Neural progenitor cell (in vitro differentiated cells): ENCODE measurements at places on chromosomes 1 and 21. TPM values are rescaled to one million over a fixed set of nuclear protein-coding genes. Genes with fewer than 3 reads are reported as not detected.

DNA sequence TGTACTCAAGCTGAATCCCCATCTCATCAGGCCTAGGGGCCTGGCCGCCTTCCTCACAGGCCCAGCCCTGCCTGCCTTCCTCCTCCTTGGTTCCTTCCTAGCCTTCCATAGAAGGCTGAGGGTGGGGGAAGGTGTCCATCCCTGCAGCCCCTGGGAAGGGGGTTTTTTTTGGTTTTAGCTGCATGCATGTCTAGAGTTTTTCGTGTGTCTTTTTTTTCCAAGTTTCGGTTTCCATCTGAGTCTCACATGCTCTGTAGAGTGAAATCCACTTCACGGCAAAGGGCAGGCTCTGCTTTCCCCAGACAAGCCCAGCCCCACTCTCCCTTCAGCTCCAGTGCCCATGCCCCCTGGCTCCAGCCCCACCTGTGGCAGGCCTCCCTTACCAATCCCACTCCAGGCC lies 32.1 kb downstream of the GRHL3 start:
- H3K27me3 ChIP-seq: no peaks in the 10 kb centered on the region
- no peak overlapping the region for H3K4me3 ChIP-seq
- H3K27ac ChIP-seq: no peak overlapping the region
- H3K36me3 ChIP-seq: no peaks in the 10 kb centered on the region
- H3K4me1 ChIP-seq: peaks cover 15% of the 10 kb centered on the region

DNA sequence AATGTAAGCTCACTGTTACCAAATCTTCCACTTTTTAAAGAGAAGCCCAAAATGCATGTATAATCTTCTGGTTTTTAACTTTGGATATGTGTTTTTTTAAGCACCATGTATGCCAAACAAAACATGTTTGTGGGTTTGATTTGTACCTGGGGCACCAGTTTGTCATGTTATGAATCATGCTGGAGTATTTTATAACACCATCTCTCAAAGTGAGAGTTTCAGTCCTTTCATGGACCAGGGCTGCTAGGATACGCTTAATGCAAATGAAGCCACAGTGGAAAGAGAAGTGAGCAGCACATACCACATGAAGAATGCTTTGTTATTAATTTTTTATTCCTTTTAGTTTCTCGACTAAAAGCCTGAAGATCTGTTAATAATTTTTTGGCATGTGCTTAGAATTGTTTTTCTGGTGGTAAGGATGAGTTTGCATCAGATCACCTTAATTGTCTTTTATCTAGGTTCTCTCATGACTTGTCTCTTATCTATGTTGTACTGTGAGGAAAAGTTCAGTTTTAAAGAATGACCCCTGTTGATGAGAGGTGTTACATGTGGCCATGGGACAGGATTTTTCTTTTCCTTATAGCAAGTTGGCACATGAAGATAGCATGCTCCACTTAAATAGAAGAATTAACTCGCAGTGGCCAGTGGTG lies 2.0 kb upstream of the RABGAP1L start:
- no peaks in the 10 kb centered on the region for H3K36me3 ChIP-seq

- no peaks in the 10 kb centered on the region for H3K36me3 ChIP-seq
- no peaks in the 10 kb centered on the region for H3K27me3 ChIP-seq
- H3K27ac ChIP-seq: no peak overlapping the region
- H3K4me3 ChIP-seq: no peak overlapping the region
- H3K4me1 ChIP-seq: peaks cover 65% of the 10 kb centered on the region
Measured at GRCh38 chr1:162217706-162218105, 148.2 kb downstream of the NOS1AP start.

DNA sequence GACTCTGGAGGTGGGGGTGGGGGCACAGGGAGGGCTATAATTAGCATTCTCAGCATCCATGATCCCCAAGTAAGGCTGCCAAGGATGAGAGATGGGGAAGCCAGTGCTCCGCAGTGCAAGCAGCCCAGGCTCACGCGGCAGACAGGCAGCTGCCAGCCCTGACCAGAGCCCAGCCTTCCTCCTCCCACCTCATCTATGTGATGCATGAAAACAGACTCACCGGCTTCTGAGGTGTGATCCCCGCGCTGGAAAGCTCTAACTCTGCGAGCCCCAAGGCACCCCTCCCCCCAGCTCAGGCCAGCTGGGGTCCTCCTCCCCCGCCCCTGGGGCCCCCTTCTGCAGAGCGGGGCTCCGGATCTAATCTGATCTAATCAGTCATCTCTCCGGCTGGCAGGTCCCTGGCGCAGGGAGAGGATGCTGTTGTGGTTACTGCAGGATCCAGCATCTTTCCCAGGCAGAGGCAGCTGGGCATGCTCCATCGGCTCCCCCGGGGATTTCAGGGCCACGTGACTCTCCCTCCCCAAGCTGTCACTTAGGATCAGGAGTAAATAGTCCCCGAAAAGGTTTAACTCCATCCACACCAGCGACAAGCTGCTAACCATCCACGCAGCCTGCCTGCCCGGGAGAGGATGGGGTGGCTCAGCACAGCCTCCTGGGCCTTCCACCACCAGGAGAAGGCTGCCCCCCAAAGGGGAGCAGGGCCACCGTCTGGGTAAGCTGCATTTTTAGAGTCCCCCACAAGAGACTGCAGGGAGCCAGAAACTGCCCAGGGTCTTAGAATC lies at the start of gene PLEKHA6:
PLEKHA6 (minus strand) TSS at position 456 of the 782 bp plus-strand sequence. CDS start 86,202 bp downstream, outside the sequence.
- no peak within 1 kb of the TSS for H3K27ac ChIP-seq
- DNase-seq: peak; percentile 71
- H3K27me3 ChIP-seq: peaks cover 24% of the 10 kb centered on the region
- peaks cover 31% of the 10 kb centered on the region for H3K4me1 ChIP-seq

Gene NDUFS2
- 105 and 107 TPM in 2 replicates for total RNA-seq

Gene OBSCN
- 5.1 and 14.9 TPM in 2 replicates for total RNA-seq

DNA sequence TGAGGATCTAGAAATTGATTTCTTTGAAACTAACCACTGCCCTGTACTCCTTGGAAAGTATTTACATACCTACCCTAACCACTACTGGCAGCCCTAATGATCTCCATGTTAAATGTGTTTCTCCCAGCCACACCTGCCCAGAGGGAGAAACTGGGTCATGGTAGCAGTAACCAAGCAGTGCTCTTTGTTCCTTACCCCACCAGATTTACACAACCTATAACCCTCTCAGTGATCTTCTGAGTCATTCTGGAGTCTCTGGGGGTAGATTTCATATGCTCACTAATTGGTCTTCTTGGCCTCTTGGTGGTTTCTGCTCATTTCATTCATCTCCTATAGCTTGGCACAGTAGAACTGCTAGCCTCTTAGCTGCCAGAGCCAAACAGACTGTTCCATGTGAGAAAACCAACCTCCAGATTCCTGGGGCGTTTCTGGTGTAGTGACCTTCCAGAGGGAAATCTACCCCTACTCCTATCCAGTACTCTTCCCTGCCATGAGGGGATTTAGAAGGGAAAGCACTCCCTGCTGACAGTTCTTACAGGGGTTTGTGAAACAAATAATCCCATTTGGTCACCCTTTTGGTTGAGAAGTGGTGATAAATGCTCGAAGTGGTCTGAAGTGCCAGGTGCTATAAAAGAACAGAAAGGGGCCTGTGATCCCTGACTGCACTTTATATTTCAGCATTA lies 36.2 kb upstream of the LRIG2 start:
- H3K27ac ChIP-seq: no peak overlapping the region
- peaks cover 24% of the 10 kb centered on the region for H3K4me1 ChIP-seq

GRCh38 chr1:3066250-3066711 lies 2.7 kb upstream of the PRDM16 start:
- peak; percentile 68 for DNase-seq
- H3K4me1 ChIP-seq: peaks cover 46% of the 10 kb centered on the region
- H3K27ac ChIP-seq: no peak overlapping the region
- peaks cover 96% of the 10 kb centered on the region for H3K27me3 ChIP-seq

- H3K4me3 ChIP-seq: no peak overlapping the region
- DNase-seq: no peak
- no peaks in the 10 kb centered on the region for H3K27me3 ChIP-seq
Measured at GRCh38 chr21:37737996-37738395, 178.3 kb downstream of the KCNJ6 start.

Gene CFHR4
- total RNA-seq: not detected in 2 replicates

GRCh38 chr1:26102526-26102925 lies 9.1 kb upstream of the PDIK1L start:
- no peak overlapping the region for H3K4me3 ChIP-seq
- H3K4me1 ChIP-seq: no peaks in the 10 kb centered on the region
- H3K27ac ChIP-seq: no peak overlapping the region
- no peaks in the 10 kb centered on the region for H3K27me3 ChIP-seq
- no peak for DNase-seq

DNA sequence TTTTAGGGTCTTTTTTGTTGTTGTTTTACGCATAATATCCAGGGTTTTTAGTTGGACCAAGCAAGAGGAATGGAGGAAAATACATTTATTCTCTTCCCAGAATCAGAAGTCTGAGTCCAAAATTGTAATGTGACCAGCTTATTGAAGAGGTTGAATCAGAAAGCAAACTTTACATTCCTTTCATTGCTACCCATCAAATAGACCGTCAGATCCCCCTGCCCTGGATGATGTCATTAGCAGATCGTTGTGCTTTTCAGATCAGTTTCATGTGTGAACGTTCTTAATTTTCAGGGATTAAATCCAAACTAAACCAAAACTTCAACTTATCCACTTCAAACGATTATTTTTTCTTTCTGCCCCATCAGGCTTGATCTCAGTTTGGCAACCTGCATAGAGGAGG lies 85.7 kb upstream of the NGF start:
- H3K36me3 ChIP-seq: no peaks in the 10 kb centered on the region
- no peaks in the 10 kb centered on the region for H3K27me3 ChIP-seq
- no peak overlapping the region for H3K4me3 ChIP-seq
- no peak overlapping the region for H3K27ac ChIP-seq
- H3K4me1 ChIP-seq: peaks cover 5% of the 10 kb centered on the region

Gene F11R
- 60.0 and 69.3 TPM in 2 replicates for total RNA-seq

GRCh38 chr1:198544265-198544664 lies 3.8 kb upstream of the ATP6V1G3 start:
- no peaks in the 10 kb centered on the region for H3K36me3 ChIP-seq
- no peak overlapping the region for H3K4me3 ChIP-seq
- no peaks in the 10 kb centered on the region for H3K4me1 ChIP-seq
- no peak overlapping the region for H3K27ac ChIP-seq
- no peaks in the 10 kb centered on the region for H3K27me3 ChIP-seq

Gene FCER1G
- 0.34 TPM in 1 of 2 replicates, not detected in the other for total RNA-seq

DNA sequence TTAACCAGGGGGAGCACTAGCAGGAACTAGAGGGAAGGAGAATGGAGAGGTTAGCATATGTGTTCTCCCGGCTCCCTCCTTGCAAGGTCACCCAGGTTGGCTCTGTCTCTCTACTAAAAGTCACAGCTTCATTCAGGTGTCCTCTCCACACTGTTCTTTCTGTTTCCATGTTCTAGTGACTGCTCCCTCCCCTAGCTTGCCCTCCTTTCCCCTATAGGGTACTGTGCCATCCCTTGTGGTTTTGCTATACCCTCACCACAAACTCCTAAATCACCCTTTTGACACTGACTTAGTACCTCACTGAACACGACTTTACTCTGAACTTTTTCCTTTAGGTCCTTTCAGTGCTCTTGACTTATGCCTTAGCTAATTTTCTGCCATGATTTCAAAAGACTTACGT lies 389.3 kb downstream of the ST6GALNAC3 start:
- H3K4me3 ChIP-seq: no peak overlapping the region
- no peaks in the 10 kb centered on the region for H3K27me3 ChIP-seq
- H3K4me1 ChIP-seq: no peaks in the 10 kb centered on the region

- no peaks in the 10 kb centered on the region for H3K36me3 ChIP-seq
- H3K4me3 ChIP-seq: no peak overlapping the region
- no peak for DNase-seq
- no peaks in the 10 kb centered on the region for H3K27me3 ChIP-seq
- H3K4me1 ChIP-seq: peaks cover 20% of the 10 kb centered on the region
Measured at GRCh38 chr1:44014365-44015104, 16.7 kb downstream of the SLC6A9 start.

Gene CITED4
- 0.77 and 12.8 TPM in 2 replicates for total RNA-seq

GRCh38 chr1:160662910-160663309 lies 16.1 kb upstream of the SLAMF1 start:
- H3K4me3 ChIP-seq: no peak overlapping the region
- no peaks in the 10 kb centered on the region for H3K36me3 ChIP-seq
- no peak for DNase-seq
- H3K4me1 ChIP-seq: no peaks in the 10 kb centered on the region
- H3K27ac ChIP-seq: no peak overlapping the region
- no peaks in the 10 kb centered on the region for H3K27me3 ChIP-seq

Gene ETV3
- 13.7 and 19.5 TPM in 2 replicates for total RNA-seq

DNA sequence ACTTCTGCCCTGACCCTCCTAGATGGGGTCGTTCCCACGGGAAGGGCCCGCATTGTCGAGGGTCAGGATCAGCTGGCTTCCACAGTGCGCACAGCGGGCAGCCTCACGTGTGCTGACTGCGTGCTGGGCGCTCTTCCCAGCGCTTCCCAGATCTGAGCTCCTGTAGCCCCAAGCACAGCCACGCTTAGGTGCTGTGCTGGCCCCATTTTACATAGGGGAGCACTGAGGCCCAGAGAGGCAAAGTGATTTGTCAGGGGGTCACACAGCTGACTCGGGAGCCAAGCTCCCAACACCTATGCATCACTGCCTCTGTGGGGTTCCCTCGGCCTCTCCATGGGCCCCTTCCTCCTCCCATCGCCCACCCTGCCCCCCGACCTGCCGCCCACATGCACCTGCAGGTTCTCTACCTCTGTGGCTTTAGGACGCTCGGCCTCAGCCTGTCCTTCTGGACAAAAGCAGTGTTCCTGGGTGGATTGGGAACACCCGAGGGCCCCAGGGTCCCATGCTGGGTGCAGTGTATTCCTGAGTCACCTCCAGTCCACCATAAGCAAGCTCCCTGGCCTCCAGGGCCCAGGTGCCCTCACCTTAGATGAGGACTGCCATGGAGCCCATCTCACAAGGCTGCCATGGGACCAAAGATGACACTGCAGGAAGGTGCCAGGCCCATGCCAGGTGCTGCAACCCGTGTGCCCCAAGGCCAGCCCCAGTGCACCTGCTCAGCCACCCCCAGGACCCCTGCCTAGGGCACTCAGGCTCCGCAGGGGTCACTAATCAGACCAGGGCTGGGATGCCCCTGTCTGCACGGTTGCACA lies 23.3 kb downstream of the TFF3 start:
- no peak overlapping the region for H3K4me3 ChIP-seq
- no peak overlapping the region for H3K27ac ChIP-seq
- H3K27me3 ChIP-seq: no peaks in the 10 kb centered on the region
- no peak for DNase-seq

DNA sequence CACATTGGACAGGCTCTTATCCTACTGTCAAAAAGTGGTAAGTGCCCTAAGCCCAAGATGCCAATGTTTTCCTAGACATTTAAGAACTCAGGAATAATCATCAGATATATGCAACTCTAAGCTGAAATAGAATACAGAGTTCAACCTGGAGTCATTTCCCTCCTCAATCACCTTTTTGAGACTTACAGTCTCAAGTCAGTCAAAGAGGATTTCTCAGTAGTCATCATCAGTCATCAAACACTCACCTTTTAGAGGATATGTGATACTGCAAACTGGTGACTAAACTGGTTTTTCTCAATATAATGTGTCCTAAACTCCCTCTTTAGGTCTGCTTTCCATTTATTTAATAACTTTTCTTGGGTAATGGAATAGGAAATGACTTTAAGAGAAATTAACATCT lies 145.3 kb upstream of the ADAMTS5 start:
- H3K4me3 ChIP-seq: no peak overlapping the region
- H3K27ac ChIP-seq: no peak overlapping the region
- no peaks in the 10 kb centered on the region for H3K4me1 ChIP-seq
- no peak for DNase-seq
